SHP77 treated with DMSO at 0.1 percent for 48 hours (cell line): ENCODE measurements at places on chromosomes 13 and 19.

DNA sequence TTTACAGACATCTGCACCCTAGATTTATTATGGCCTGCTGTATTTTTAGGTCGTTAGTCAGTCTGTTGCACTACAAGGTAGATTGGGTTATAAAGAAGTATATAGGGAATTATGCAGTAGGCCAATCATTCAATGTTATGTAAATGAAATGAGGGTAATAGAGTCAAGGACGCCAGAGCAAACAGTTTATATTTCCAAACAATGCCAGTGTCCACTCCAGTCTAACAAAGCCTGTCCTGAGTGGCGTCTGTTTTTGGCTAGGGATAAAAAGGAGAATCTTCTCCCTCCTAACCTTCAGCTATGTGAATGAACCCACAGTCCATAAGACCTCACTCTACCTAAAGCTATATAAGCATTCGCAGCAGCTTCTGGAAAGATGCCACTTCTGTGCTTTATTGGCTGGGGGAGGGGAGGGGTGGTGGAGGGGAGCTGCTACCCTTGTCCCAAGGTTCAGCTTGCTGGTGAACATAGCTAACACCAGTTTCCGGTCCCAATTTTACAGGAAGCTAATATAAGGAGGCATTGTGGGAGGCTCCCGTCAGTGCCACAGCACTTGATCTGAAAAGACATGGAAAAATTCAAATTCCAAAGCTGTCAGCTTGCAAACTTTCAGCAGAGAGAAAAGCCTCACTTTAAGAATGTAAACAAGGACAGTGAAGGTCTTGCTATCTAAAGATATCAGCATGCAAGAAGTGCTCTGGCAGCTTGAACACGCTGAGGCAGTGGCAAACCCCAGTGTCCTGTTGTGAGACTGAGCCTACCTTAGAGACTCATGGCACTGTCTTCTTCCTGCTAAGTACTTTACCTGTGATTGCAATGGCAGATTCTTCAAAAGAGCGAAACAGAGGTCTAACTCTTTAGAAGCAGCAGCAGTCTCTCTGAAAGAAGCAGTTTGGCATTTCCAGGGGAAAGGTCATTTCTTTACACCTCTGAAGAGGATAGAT is 369.9 kb downstream of the PCDH9 start:
- no peak for DNase-seq

GRCh38 chr13:51923983-51924539 is 62.3 kb downstream of the CCDC70 start:
- DNase-seq: no peak

- no peak for DNase-seq
Observed at GRCh38 chr19:3520166-3521103, 14.3 kb downstream of the FZR1 start.

GRCh38 chr13:114237415-114238112 is 2.9 kb downstream of the CDC16 start:
- no peak for DNase-seq

- DNase-seq: no peak
Observed at GRCh38 chr13:24043590-24044350, 116.8 kb upstream of the SPATA13 start.

- DNase-seq: no peak
Observed at GRCh38 chr19:37817180-37817981, 38.0 kb upstream of the ZNF573 start.

- DNase-seq: no peak
Observed at GRCh38 chr13:102176846-102177245, 225.0 kb downstream of the FGF14 start.

DNA sequence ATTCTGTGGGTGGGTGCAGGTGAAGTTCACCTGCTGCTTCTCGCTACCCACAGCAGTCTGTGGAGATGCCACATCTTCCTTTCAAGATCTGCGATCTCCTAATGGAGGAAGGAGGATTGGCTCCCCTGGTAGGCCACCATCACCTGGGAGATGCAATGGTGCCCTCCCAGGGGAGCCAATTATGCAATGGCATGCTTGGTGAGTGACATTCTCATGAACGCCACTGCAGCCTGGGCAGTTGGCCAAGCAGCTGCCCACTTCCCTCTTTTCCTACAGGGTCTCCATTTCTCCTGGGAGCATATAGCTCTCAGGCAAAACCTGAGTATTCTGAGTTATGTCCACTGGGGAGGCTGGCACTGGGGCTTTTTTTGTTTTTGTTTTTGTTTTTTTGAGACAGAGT is 83.5 kb upstream of the KCTD15 start:
- no peak for DNase-seq

GRCh38 chr13:110471833-110472162 is 89.7 kb downstream of the RAB20 start:
- DNase-seq: no peak

DNA sequence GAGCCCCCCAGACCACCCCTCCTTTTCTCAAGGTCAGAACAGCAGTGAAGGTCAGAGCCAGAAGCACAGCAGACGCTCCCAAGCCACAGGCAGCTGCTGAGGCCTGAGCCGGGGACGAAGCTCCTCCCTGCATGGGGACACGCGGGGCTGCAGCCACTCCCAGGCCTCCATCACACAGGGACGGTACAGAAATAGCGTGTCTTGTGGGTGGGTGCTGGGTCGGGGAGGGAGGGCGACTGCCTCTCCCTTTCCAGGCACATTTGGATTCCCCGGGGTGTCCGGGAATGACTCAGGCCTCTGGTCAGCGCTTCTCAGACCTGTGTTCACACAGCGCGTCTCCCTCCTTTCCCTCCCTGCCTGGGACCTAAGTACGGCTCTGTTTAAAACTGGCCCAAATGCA is 33.2 kb downstream of the RASA3 start:
- no peak for DNase-seq

DNA sequence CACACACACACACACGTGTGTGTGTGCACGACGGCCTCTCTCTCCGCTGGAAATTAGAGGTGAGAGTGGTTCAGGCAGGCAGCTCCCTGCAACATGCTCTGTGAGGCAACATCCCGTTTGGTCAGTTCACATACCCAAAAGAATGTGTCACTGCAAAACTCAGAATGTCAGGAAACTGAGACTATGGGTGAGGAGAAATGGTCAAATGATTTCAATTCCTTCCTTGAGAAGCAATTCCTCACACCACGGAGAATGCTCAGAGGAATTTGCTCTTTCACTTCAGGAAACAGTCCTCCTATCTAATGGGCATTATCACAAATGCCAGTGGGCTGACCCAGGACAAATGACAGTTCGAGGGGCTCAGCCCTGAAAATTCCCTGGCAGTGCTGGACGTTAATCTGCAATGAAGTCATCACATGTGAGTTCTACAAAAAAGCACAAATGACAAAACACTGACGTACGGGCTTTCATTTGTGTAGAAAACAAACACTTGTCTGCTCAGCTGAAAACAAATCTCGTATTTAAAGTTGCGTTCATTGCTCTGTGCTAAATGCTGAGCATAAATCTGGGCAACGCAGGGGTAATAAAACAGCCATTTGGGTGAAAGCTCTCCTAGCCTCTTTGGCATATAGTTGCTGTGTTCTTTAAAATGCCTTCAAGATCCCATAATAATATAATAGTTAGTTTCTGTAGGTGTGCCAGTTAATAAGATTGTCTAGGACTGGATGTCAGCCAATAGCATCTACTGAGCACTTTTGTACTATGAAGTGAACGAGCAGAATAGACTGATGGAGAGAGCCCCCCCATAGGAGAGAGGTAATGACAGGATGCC is 18.6 kb upstream of the LATS2 start:
- DNase-seq: no peak

GRCh38 chr19:34490141-34490766 is 8.7 kb downstream of the WTIP start:
- no peak for DNase-seq

- peak; percentile 29 for DNase-seq
Observed at GRCh38 chr13:43307921-43308433, 284.6 kb downstream of the DNAJC15 start.

DNA sequence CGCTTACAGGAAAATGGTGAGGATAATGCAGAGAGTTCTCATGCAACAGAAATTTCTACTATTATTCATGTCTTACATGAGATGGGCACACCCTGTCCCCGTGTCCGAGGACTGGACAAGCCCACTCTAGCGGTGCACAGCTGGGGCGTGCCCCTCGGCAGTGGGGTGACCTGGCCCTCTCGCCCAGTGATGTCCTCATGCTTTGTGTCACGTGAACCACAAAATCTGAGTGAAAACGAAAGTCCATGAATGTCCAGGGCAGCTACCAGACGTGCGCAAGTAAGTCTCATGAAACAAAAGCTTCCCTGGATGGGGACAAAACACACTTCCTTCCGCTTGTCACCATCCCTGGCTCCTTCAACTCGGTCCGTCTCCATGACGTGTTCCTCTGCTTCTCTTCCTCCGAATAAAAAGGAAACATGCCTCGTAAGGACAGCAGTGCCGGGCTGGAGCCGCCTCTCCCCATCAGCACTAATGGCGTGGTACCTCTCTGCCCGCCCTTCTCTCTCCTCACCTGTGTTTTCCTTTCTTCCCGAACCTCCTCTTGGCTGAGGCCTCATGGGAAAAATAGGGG is 45.6 kb downstream of the ANKRD10 start:
- DNase-seq: no peak

DNA sequence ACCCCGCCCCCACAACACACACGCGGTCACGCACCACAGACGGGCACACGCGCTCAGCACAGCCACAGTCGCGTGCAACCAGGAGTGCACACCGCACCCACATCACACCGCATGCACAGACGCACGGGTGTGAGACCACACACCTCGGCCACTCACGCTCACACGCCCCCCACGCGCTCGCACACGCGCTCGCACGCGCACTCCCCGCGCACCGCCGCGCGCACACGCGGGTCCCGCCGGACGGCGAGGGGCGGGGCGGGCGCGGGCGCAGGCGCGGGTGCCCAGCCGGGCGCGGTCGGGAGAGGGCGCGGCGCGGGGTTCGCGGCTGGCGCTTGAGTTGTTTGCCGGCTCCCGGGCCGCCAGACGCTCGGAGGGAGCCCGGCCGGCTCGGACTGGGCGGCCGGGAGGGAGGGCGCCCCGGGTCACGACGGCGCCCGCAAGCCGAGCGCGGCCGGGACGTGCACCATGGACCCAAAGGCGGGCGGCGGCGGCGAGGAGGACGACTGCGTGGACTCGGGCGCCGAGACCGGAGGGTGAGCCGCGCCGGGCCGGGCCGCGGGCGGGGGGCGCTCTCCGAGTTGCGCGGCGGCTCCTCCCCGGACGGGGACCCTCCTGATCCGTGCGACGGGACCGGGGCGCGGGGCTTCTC is at the start of gene FAM124A:
TSS of gene FAM124A (plus strand) at position 362 of the 649 bp plus-strand sequence. CDS start at position 466, 104 bp downstream.
- DNase-seq: no peak

- no peak for DNase-seq
Observed at GRCh38 chr13:101149735-101150384, 266.4 kb downstream of the NALCN start.

DNA sequence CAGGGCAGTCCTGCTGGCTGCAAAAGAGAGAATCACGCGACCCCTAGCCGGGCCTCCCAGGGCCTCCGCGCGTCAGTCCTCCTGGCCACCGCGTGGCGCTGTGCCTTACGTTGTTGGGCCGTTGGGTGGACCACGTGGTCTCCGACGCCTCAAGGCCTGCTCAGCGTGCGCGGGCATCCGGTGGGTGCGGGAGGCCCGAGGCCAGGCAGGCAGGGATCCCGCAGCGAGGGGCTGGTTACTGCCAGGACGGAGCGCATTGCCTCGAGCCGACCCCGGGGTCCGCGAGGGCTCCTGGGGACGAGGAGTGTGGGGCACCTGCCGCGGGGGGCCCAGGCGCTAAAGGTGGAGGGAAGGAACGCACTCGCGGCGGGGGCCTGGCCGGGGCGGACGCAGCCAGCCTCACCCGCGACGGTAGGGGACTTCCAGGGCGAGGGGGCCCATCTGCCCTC is at the start of gene TDRD12:
TSS of gene TDRD12 (plus strand) at position 157 of the 449 bp plus-strand sequence. CDS start 306 bp downstream, outside the sequence.
- no peak for DNase-seq

- no peak for DNase-seq
Observed at GRCh38 chr19:16155128-16155527, 11.6 kb downstream of the HSH2D start.
